Pons (tissue), 1 donor: ENCODE measurements at places on chromosomes 12 and 14.

DNA sequence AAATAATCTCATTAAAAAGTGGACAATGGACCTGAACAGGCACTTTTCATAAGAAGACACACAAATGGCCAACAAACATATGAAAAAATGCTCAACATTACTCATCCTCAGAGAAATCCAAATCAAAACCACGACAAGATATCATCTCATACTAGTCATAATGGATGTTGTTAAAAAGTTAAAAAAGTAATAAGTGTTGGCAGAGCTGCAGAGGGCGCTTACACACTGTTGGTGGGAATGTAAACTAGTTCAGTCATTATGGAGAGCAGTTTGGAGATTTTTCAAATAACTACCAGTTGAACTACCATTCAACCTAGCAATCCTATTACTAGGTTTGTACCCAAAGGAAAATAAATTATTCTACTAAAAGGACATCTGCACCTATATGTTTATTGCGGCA lies 47.2 kb downstream of the FOXG1 start:
- no peak for DNase-seq

- DNase-seq, result no peak
Observed at GRCh38 chr14:54681811-54682261, 114.9 kb downstream of the SAMD4A start.

DNA sequence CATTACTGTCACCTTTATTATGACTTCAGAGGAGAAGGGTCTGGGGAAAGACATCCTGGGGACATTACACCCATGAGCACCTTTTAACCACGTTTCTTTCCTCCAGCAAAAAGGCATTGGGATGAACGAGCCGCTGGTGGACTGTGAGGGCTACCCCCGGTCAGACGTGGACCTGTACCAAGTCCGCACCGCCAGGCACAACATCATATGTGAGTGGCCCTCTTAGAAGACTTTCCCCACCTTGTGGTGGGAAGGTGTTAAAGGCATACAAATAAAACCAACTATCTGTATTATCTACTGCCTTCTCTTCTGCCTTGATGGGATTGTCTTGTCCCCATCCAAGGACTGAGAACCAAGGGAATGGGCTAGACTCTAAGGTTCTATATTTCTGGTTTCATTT lies 6.0 kb downstream of the PSMD9 start:
- peak; percentile 2 for DNase-seq

GRCh38 chr12:76266797-76267196 lies 81.4 kb downstream of the BBS10 start:
- no peak for DNase-seq

DNA sequence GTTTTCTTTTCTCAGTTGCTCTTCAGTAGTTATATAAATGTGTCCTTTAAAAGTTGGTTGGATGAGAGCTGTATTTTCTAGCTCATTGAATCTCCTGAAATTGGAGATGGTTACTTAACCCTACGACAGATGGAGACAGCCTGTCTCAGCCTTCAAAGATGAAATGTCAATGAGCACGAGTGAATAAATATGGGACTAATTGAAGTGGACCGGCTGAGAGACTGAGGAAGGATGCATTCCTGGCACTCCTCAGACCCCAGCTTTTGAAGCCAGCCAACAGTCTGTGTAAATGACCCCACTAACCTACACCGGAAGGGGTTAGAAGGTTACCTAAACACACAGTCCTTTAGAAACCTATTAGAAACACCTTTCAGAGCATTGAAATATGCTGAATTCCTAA lies 46.6 kb downstream of the PDZRN4 start:
- no peak for DNase-seq

DNA sequence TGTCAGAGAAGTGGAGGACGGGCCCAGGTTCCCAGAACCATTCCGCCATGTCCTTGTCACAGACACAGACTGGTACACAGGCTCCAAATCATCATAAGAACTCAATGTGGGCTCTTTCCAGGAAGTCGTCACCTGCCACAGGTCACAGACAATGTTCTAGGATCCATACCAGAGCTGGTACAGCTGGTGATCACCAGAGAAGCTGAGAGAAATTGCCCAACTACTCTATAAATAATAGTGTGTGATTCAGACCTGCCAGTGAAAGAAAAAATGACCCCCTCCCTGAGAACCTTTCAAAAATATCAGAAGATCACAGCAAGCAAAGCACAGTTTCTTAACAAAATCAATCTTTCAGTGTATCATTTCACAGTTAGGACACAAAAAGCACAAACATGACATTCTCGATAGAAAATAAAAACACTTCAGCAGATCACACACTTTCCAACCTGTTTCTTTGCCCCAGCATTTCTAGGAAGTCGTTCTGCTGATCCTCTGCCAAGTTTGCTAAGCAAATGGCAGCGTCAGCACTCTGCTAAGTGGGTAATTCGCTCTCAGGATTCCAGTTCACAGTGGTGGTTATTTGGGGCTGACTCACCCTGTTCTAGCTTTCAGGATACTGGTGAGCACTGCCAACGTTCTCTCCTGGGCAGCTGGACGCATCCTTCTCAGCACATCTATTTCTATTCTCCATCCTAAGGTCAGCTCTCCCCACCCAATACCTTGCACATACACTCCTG lies 223.3 kb upstream of the SFSWAP start:
- DNase-seq, result peak; percentile 59

GRCh38 chr12:53518381-53518780 lies 11.1 kb upstream of the NPFF start:
- no peak for DNase-seq

- no peak for DNase-seq
Observed at GRCh38 chr12:123453165-123453564, 4.8 kb upstream of the SNRNP35 start.

DNA sequence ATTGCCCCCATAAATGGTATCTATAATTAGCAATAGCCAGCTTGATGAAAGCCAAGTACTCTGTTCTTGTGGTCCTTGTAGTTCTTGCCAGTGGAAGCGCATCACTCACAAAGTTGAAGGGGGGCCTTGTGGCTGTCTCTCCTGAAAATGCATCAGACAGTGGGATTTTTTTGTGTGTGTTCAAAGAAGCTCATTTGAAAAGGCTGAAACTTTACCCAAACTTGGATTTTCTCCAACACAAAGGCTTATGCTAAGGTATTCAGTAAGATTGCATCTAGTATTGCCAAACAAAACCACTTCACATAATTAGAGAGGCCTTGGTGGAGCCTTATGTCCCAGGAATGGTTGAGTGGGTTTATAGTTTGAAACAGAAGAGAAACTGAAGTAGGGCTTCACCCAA lies 216.7 kb upstream of the TMTC1 start:
- DNase-seq, result no peak

DNA sequence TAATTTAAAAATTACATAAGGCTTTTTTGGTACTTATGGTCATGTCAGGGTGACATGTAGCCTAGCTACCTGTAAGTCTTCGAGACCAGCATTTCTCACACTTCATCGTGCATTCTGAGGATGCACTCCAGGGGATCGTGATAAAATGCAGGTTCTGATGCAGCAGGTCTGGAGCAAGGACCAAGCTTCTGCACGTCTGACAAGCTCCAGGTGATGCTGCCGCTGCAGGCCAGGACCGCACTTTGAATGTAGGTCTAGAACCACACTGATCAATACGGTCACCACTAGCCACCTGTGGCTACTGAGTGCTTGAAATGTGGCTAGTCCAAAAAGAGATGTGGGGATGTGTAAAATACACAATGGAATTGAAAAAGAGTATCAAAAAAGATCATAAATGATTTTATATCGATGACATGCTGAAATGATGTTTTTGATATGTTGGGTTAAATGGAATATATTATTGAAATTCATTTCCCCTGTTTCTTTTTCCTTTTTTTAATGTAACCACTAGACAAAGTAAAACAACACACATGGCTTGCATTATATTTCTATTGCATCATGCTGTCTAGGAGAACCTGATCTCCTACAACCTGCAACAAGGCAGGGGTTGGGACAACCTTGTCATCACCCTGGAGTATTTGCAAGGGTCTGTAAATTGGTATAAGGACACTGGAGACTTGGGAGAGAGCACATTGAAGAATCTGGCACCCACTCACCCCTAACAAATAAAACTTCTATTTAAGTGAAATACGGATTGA lies 142.4 kb downstream of the DPF3 start:
- DNase-seq, result no peak
